ENCODE measurements at places on chromosomes 5 and 9. TPM values are rescaled to one million over a fixed set of nuclear protein-coding genes. Genes with fewer than 3 reads are reported as not detected.
A peak's percentile ranks its signal among the peaks of the same experiment; 100 is the strongest.

DNA sequence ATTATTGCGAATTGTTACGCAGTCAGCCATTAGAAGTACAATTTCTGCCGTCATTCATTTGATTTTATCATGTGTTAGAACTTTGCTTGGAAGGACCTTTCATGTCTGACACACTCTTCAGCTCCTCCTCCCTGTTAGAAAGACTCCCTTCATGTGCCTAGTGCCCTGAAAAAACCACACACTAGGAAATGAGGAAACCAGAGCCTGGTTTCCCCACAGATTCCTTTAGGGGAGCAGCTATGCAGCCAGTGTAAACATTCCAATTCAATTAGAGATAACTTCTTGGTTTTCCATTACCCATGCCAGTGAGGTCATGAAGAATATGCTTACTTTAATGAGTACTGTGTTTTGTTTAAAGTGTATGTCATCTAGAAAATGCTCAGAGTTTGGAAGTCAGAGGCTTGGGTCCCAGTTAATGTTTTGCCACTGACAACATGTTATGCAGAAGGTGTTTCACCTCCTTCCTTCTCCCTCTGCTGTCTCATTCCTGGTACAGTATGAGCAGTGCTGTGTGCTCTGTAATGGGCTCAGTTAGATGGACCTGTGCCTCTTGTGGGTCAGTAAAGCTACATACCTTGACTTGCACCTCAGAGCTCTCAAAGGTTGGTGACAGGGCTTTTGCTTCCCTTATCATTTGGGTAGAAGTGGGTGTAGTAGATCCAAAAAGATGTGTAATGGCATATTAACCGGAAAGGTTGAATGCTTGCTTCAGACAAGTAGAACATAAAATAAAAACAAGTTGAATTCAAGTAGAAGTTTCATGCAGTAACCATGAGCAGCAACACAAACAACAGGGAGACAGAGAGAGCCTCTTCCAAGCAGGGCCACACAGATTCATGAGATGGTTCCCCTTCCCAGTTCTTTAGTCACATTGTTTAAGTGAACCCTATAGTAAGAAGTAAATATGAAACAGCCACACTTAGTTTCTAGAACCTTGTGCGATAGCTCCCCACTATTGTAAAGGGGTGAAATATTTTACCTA lies 52.6 kb upstream of the TNFAIP8 start:
- no peaks in the 10 kb centered on the region for H3K4me1 ChIP-seq
- H3K27ac ChIP-seq: no peak overlapping the region
- H3K4me3 ChIP-seq: no peak overlapping the region
- H3K27me3 ChIP-seq: no peaks in the 10 kb centered on the region
- DNase-seq: no peak

GRCh38 chr9:86945728-86946200 lies 1.5 kb downstream of the GAS1 start:
- no peak for DNase-seq
- peaks cover 28% of the 10 kb centered on the region for H3K4me1 ChIP-seq
- H3K27ac ChIP-seq: peak overlapping the region; percentile 87
- no peaks in the 10 kb centered on the region for H3K27me3 ChIP-seq
- no peaks in the 10 kb centered on the region for H3K36me3 ChIP-seq

GRCh38 chr9:1462626-1463308 lies 412.6 kb downstream of the DMRT2 start:
- H3K4me3 ChIP-seq: no peak overlapping the region
- DNase-seq: no peak
- no peak overlapping the region for H3K27ac ChIP-seq
- no peaks in the 10 kb centered on the region for H3K27me3 ChIP-seq

DNA sequence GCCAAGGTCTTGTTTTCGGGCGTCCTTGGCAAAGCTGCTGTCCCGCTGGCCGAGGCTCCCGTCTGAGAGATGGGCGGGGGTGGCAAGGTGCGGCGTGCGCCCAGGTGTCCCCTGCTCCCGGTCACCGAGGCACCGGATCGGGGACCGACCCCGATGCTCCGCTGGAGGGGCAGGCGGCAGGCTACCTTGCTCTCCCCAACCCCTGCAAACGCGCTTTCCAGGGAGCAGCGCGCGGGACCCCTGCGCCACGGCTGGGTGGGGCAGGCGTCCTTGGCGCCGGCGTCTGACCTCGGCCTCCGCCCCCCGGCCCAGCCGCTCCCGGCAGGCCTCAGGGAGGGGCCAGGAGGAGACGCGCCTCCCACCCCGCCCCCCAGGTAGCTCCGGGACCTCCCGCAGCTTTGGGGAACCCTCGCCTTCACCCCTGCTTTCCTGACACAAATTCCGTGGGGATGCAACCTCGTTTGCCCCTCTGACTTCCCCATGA lies 551 bp downstream of the N4BP3 start:
- H3K4me1 ChIP-seq: no peaks in the 10 kb centered on the region
- no peaks in the 10 kb centered on the region for H3K27me3 ChIP-seq
- H3K27ac ChIP-seq: no peak overlapping the region
- peak overlapping the region; percentile 29 for H3K4me3 ChIP-seq
- no peak for DNase-seq
- H3K36me3 ChIP-seq: no peaks in the 10 kb centered on the region

SLC4A9 gene
- total RNA-seq: not detected

DNA sequence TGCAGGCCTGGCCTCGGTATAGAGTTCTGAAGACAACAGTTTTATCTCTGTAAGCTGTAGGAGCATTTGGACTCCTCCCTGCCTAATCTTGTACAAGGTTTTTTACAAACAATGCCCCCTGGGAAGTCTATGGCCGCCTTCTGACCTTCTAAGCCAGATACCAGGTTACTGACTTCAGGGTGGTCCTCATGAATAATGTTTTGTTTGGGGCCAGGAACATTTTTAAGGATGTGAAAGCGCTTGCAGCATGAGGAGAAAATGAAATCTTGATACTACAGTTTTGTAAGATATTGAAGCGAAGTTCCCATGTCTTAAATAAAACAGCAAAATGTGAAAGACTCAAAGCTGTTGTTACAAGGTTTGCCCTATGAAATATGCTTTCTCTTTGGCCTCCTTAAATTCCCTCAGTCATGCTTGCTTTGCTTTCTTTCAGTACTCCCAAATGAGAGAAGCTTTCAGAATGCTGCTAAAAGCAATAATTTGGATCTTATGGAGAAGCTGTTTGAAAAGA lies 5.2 kb downstream of the ANKDD1B start:
- no peaks in the 10 kb centered on the region for H3K27me3 ChIP-seq
- H3K36me3 ChIP-seq: no peaks in the 10 kb centered on the region
- no peaks in the 10 kb centered on the region for H3K4me1 ChIP-seq
- H3K27ac ChIP-seq: no peak overlapping the region
- DNase-seq: no peak
- no peak overlapping the region for H3K4me3 ChIP-seq

TLN1 gene
- total RNA-seq: 127 TPM

TPPP gene
- total RNA-seq: 2.2 TPM

All from right lobe of liver (tissue), 6 donors.